ENCODE measurements at places on chromosomes 6 and 20.

DNA sequence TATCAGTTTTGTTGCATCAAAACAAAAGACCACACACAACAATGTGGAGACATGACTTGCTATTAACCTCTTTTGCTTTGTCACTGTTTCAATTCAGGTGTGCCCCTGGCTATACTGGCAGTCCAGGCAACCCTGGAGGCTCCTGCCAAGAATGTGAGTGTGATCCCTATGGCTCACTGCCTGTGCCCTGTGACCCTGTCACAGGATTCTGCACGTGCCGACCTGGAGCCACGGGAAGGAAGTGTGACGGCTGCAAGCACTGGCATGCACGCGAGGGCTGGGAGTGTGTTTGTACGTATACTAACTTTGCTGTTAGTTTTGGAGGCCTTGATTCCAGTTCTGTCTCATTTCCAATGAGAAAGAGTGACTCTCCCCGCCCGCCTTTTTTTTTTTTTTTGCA, 356.9 kb downstream of the ARHGAP18 start:
- DNase-seq, result peak; percentile 69

GRCh38 chr6:141153563-141153962, 979.2 kb upstream of the GJE1 start:
- no peak for DNase-seq

DNA sequence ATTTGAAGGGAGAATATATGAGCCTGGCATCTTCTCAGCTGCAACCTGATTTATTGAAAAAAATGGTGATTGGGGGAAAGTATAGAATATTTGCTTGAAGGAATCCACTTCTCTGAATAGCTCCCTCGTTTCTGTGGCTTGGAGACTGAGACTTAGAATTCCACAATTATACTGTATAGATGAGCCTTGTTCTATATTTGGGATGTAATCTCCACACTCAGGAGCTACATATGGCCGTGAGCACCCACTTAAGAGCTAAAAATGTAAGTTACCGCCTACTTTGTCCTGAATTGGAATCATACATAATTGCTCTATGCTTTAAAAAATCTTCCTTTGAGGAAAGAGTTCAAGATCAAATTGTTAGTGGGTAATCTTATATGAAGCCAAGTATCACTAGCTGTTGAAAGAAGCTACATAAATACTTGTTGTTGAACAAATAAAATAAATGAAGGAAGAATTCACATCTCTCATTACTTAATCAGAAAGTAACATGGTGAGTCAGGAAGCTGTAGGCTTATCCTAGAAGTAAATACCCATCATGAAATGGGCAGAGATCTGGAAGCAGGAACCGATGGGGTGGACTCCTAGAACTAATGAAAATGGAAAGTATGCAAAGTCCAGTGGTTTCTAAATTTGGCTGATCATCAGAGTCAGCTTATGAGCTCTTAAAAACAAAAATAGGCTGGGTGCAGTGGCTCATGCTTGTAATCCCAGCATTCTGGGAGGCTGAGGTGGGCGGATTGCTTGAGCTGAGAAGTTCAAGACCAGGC, 254.3 kb downstream of the SOX4 start:
- no peak for DNase-seq

DNA sequence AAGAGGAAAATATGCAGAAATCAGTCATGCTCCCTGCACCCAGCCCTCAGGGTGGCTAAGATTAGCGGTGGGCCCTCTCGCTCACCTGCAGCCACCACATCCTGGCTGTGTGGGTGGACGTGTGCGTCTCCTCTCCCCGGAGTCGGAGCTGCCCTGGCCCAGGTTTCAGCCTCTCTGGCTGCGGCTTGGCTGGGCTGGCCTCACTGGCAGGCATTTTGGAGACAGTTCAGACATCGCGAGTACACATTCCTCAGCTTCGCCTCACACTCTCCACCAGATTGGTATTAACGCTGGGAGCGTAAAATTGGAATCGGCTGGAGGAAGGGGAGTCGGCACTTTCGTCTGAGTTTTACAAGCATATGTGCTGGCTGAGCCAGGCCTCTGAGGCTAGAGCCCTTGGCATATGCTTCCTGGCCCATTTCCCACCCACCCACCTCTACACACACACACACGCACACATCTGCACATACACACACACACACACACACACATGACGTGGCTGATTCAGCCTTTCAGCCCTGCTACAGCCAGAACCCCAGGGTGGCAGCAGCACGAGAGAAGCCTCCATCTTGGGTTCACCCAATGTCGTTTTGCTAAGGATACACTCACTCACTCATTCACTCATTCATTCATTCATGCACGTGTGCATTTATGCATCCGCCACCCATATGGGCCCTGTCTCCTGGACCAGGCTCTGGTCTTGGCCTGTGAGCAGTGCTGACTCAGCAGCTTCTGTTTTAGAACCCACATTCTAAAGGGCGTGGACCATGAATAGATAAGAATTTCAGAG, 42.9 kb downstream of the BCAS4 start:
- peak; percentile 74 for DNase-seq

GRCh38 chr6:50141100-50141499, 91.4 kb upstream of the DEFB112 start:
- no peak for DNase-seq

DNA sequence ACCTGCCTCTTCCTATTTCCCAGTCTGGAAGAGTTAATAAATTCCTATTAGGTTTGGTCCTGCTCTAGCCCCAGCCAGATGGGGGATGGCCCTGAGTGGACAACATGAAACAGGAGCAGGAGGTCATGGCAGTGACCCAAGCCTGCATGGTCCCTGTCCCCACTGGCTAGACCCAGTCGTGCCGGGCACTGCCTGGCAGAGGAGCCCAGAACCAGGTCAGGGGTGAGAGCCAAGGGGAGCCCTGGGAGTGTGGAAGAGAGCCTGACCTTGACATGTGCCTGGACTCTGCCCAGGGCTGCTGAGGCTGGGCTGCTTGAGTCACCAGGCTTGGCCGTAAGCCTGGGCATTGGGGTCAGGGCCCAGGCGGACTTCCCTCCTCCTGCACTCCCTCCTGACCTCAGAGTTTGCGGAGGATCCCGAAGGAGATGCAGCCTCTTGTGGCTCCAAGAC, 3.6 kb downstream of the AVP start:
- peak; percentile 33 for DNase-seq

- no peak for DNase-seq
Observed at GRCh38 chr6:13531956-13532355, 42.4 kb upstream of the SIRT5 start.

DNA sequence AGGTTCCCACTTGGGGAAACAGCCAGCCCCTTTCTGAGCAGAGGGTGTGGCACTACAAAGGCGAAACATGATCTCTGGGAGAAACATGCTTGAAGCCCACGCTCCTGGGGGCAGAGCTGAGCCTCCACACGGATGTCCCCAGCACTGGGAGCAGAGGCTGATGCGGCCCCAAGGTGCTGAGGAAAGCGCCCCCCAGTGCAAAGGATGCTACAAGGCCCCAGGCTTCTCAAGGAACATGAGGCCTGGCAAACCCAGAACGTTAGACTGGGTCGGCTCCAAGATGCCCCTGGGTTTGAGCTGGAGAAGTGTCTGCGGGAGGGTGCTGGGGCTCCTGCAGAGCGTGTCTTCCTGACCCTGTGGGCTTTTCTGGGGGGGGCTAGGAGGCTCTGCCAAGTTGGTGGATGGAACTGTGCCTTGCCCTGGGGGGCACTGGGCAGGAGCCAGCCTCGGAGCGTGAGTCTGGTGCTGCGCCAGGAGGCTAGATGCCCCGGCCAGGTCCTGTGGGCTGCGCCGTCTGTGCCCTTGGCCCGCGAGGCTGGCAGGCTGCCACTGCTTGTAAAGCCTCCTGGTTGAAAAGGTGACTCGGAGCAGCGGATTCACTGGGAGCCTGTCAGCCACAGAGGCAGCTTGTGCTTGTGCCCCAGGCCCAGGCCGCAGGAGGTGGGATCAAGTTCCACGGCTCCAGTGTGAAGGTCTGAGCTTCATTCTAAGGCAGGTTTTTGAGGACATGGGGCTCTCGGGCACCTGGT, 8.1 kb downstream of the SYNJ2 start:
- peak; percentile 92 for DNase-seq

GRCh38 chr6:85680388-85680787, 37.7 kb upstream of the SYNCRIP start:
- no peak for DNase-seq

GRCh38 chr20:16209951-16210361, 363.3 kb downstream of the KIF16B start:
- DNase-seq, result no peak

GRCh38 chr20:41524980-41525613, 93.1 kb downstream of the CHD6 start:
- peak; percentile 58 for DNase-seq

GRCh38 chr20:31452575-31452974, 12.1 kb downstream of the DEFB123 start:
- no peak for DNase-seq

DNA sequence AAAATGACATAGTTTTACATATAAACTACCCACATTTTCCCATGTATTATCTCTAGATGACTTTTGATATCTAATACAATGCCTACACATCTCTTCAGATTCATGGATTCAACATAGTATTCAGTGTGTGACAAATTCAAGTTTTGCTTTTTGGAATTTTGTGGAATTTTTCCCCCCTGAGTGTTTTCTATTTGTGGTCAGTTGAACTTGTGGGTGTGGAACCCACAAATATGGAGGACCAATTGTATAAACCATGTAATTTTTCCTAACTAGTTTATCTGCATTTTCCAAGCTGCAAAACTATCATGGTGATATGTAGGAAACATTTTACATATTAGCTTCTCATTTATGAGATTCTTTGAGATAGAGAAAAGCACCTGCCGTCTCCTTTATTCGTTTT, 374.3 kb upstream of the SOX4 start:
- no peak for DNase-seq

DNA sequence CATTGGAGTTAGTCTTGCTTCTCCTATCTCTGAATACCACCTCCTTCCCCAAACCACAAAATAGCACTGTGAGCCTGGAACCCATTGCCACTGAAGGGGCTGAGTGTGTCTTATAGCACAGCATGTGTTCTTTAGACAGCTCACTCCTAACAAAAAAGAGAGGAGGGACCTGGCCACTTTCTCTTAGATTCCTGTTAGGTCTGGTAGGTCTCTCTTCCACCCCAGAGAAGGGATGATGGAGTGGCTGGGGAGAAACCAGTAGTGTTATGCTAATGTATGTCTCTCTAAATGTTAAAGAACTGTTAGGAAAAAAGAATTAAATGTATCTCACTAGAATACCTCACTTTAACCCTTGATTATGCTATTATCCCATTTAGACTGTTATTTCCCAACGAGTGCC, 340.3 kb downstream of the EPHA7 start:
- no peak for DNase-seq

DNA sequence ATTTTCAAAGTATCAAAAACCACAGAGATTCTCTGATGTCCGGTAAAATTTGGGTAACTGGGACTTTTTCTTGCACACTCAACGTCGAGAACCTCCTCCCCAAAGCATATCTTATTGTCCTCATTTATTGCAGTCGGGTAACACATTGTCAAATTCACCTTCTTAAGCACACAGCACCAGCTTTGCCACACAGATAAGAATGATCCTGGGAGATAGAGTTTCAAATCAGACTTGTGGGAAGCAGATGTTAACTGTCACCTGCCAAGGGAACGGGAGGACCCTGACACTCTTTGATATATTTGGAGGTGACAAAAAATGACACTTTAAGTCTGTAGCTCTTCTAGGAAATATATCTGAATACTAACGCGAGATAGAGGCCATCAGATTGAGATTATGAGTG, 282.1 kb upstream of the BMP2 start:
- no peak for DNase-seq

GRCh38 chr6:137001299-137001976, 43.3 kb downstream of the IL20RA start:
- DNase-seq, result peak; percentile 74

DNA sequence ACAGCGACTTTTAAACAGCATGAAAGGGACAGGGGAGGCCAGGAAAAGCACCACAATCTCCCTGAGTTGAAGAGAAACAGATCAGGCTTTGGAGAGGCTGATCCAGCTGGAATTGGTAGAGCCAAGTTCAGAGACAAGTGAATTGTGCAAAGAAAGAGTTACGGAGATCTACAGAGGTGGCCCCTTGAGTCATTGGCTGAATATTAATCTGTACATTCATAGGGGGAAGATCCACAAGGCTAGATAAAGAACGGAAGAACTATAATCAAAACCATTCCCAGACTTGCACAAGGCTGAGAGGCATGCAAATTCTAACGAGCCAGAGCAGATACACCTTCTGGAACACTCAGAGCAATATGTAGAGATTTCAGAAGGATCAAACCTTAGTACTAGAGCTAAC, 14.2 kb upstream of the FOXQ1 start:
- no peak for DNase-seq

- DNase-seq, result no peak
Observed at GRCh38 chr6:157896932-157897331, 73.9 kb downstream of the SNX9 start.

DNA sequence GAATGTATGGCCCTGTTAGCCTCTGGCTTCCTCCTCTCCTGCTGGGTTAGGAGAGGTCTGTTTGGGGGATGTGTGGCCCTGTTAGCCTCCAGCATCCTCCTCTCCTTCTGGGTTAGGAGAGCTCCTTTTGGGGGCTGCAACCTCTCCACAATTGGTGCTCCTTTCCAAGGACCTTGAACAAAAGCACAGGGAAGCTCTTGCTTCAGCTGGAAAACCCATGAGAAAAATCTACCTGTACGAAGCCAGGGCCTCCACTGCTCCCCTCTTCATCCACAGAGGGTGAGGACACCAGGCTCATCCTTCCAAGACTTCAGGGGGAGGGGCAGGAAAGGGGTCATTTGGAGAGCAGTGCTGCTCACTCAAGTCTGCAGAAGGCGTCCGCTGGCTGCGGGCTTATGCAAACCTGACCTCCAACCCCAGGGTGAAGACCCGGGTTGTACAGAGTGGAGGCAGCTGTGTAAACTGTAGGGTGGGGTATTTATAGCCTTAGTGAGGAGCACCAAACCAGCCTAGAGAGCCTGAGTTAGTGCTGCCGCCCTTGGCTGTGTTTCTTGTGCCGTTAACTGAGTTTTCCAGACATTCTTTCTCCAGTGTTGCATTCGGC, 62.1 kb downstream of the SLC24A3 start:
- no peak for DNase-seq

- DNase-seq, result peak; percentile 23
Observed at GRCh38 chr20:62843656-62844055, 18.0 kb downstream of the TCFL5 start.

DNA sequence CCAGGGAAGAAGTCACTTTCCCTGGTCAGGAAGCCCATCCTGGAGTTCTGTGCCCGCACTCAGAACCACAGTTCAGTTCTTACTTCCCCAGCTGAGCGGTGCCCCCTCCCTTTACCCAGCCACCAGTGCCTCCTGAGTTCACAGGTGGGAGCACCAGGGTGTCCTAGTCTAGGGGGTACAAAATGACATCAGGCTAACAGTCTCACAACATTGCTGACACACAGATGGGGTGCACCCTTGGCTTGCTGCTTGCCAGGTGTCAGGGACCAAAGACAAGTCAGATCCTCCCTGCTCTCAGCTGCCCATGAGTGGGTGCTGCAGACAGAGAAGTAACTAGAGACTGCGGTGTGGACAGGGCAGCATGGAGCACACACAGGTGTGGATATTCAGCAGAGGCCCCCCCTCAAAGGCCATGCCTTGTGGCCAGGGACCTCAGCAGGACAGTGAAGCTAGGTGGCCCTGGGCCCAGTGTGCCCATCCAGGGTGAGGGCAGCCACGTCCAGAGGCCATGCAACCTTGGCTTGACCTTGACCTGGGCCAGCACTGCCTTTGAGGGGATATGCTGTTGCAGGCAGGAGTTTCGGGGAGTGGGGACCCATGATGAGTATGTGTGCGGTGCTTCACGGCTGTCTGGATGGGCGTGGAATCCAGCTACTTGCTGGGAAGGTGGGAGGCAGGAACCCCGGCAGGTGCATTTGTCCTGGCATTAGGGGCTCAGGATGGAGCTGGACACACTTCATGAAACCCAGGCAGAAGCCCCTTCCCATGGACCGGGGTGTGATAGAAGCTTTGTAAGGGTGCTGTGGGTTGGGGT, 110.4 kb upstream of the FRMD1 start:
- DNase-seq, result no peak

- no peak for DNase-seq
Observed at GRCh38 chr20:19633985-19634384, 124.1 kb upstream of the RIN2 start.
